ENCODE measurements at places on chromosomes 1 and 21. TPM values are rescaled to one million over a fixed set of nuclear protein-coding genes. Genes with fewer than 3 reads are reported as not detected.

Gene DCDC2B
- not detected for polyA plus RNA-seq

Gene SLC9C2
- not detected for polyA plus RNA-seq

Gene THEM5
- not detected for polyA plus RNA-seq

Gene MXRA8
- not detected for polyA plus RNA-seq

Gene TMEM167B
- polyA plus RNA-seq: 32.4 TPM

Gene OR2L5
- not detected for polyA plus RNA-seq

Gene SLAMF6
- 105 TPM for polyA plus RNA-seq

Gene OPTC
- polyA plus RNA-seq: not detected

Gene HORMAD1
- not detected for polyA plus RNA-seq

All from immature natural killer cell (primary cell).